GM12878 (cell line): ENCODE measurements at places on chromosomes 3 and 15. TPM values are rescaled to one million over a fixed set of nuclear protein-coding genes. Genes with fewer than 3 reads are reported as not detected.

C3orf20 gene
- polyA plus RNA-seq, result 0.39 and 0.56 TPM in 2 replicates

GRCh38 chr15:70324001-70324974, 226.6 kb upstream of the TLE3 start:
- DNase-seq, result no peak

GRCh38 chr3:54600441-54601204, 327.2 kb downstream of the LRTM1 start:
- DNase-seq, result no peak

DNA sequence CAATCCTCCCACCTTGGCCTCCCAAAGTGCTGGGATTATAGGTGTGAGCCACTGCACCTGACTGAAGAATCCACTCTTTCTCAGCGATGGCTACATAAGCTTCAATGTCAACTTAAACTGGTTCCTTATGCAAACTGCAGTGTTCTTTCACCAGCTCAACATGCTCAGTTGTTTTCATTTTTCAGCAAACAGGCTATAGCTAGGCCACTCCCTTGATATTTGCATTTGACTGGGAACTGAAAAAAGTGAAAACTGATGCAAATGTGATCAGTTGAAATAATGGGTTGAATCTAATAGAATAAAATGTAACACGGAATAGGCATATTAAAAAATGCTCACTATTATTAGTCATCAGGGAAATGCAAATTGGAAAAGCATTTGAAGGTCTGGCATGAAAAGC, 74.2 kb upstream of the GCNT3 start:
- no peak for DNase-seq
